ENCODE measurements at places on chromosomes 4 and X. TPM values are rescaled to one million over a fixed set of nuclear protein-coding genes. Genes with fewer than 3 reads are reported as not detected.

Gene ARX
- 0.12 TPM for polyA plus RNA-seq

Gene BEX1
- 9.6 TPM for polyA plus RNA-seq

DNA sequence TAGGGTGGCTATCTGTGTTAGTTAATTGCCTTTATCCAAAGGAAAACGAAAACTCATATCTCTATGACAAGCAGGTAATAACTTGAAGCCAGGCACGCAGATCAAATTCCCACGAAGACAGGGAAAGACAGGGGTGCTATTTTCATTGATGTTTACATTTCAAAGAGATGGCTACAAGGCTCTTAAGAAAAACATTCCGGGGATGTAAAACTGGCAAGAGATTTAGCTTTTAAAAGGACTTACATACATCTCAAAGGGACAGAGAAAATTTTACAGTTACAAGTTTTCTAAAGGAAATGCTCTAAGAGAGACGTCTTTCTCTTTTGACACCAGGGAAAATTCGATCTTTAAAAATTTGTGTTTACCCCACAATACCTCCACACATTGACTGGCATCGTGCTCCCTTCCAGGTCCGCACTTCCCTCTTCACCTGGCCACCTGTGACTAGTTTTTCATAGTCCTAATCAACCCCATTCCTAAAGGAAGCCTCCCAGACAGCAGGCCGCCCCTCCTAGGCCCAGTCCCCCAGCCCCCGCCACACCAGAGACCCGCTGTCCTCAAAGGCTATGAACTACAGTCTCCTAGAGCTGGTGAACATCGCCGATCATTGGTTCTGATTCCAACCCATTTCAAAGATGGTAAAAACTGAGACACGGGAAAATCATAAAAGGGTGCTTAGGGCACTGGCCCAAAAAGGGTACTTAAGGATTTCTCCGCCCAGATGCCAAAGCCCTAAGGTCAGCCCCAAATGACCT is 649 bp upstream of the ARAF start:
- no peak for DNase-seq

DNA sequence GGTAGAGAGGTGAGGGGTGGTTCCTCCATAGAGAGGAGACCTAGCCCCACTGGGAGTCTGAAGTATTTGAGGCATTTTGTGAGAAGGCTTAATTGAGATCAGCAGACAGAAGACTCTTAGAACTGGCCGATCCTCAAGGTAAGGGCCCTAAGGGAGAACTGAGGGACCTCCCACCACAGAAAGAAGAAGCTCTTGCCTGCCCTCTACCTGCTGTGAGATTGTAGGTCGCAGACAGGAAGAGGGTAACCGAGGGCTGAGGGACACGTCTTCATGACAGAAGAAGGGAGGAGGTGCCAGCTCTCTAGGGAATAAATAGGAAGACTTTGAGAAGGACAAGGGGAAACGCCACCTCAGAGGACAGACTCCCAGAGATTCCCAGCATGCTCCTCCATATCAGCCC is 24.1 kb upstream of the MAGEC1 start:
- DNase-seq = no peak

GRCh38 chr4:177489471-177490246 is 47.4 kb upstream of the AGA start:
- no peak for DNase-seq

Gene C4orf51
- polyA plus RNA-seq = not detected

All from right lung (tissue), 10 donors.